ENCODE measurements at places on chromosomes 12 and 14.

DNA sequence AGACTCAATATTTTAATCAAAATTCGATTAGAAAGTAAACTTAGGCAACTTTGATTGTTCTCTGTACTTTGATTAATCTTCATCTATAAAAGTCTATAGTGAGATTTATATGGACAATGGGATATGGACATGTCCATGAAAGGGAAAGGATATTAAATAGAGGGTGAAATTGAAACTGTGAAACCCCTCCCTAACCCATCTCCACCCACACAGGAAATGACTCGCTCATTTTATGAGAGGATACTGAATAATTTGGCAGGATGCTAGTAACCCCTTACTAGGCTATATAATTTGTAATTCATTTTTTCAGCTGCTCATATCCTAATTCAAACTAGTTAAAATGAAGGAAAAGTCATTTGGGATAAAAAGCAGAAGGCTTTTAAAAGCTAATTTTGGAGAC, 328.0 kb upstream of the ATP2B1 start:
- no peak for DNase-seq

DNA sequence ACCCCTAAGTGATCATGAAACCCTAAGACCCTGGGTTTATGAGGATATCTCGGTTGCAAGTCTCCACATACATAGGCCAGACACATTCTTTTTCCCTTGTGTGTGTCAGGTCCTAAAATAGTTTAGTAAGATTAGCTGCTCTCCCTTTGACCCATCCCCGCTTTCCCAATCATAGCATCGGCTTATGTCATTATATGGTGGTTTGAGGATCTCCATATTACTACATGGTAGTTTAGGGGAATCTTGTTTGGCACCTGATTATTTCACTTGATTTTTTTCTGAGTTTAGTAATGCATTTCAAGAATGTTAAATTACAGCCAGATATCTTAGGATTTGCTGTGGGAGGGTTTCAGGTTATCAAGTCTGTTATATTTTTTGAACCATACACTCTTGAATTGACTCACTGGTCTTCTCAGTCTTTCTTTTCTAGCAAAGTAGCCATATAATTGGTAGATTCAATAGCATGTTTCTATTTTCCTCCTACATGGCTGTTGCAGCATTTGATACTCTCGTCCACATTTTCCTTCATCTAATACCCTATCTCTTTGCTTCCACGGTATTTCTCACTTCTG, 68.3 kb upstream of the TRHDE start:
- no peak for DNase-seq

- no peak for DNase-seq
Measured at GRCh38 chr12:27426743-27427487, 19.6 kb upstream of the SMCO2 start.

DNA sequence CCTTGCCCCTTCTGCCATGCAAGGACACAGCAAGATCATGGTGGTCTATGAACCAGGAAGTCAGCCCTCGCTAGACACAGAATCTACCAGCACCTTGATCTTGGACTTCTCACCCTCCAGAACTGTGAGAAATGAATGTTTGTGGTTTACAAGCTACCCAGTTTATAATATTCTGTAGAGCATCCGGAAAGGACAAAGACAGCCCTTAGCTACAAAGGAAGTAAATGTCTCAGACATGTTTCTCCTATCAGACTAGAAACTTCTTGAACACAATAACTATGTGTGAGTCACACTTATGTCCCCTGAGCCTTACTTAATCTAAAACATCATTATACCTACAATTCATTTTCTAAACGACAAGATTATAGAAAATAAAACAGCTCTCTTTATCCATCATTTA, 176.7 kb downstream of the KLHL28 start:
- DNase-seq, result no peak

DNA sequence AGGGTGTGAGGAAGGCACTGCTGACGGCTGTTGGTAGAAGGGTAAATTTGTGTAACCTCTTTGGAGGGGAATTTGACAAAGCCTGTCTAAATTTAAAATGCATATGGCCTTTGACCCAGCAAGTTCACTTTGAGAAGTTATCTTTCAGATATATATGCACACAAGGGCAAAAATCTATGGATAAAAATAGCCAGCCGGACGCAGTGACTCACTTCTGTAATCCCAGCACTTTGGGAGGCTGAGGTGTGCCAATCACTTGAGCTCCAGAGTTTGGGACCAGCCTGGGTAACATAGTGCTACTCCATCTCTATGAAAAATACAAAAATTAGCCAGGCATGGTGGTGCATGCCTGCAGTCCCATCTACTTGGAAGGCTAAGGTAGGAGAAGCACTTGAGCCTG, 13.4 kb downstream of the UBC start:
- DNase-seq, result no peak

DNA sequence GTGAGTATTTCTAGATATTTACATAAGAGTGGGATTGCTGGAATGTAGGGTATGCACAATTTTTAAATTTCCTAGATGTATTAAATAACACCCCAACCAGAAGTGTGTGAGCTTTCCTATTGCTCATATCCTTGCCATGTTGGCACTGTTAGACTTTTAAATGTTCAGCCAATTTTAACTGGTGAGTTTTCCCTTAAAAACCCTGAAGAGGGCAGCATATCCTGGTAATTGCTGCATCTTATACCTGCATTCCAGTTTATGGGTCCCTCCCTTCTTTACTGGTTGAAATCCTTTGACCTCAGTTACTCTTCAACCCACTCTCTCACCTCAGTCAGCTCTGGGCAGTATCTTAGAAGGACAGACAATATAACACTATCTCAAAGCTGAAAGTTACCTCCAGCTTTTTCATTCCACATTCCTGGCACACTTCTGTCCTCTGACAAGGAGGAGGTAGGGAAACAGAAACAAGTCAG, 270.6 kb downstream of the PAWR start:
- no peak for DNase-seq

DNA sequence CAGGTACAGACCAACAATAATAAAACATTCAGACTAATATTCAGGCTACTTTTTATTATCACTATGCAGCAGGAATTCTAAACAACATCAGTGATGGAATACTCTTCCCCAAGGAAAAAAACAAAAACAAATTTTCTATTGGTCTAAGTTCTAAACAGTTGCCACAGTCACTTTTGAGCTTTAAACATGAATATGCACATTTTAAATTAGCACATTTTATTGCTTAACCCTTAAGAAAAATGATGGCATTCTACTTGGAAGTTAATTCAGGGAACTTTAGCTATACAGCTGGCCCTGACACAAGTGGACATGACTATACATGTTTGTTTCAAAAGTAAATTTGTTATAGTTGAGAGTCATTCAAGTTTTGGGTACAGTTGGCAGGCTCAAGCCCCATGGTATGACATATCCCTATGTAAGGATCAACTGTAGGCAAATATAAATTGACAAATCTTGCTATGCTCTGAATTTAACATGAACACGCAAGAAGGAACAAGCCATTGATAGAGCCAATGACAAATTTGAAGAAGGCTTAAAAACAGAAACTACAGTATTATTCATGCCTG, 224.3 kb upstream of the AMIGO2 start:
- no peak for DNase-seq

- no peak for DNase-seq
Measured at GRCh38 chr14:64992328-64992885, 5.7 kb downstream of the FNTB start.

DNA sequence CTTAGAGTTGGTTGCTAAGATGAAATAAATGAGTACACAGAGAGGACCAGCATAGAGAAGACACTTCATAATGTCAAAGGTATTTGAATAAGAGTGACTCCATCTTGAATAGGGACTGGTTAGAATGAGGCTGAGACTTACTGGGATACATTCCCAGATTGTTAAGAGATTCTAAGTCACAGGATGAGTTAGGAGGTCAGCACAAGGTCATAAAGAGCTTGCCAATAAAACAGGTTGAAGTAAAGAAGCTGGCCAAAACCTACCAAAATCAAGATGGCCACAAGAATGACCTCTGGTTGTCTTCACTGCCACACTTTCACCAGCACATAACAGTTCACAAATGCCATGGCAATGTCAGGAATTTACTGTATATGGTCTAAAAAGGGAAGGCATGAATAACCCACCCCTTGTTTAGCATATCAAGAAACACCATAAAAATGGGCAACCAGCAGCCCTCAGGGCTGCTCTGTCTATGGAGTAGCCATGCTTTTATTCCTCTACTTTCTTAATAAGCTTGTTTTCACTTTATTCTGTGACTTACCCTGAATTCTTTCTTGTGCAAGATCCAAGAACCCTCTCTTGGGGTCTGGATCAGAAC, 8.3 kb upstream of the SERPINA1 start:
- DNase-seq, result no peak

- DNase-seq, result no peak
Measured at GRCh38 chr14:96634481-96634880, 132.3 kb downstream of the PAPOLA start.

GRCh38 chr14:67218126-67218525, 23.1 kb upstream of the PALS1 start:
- no peak for DNase-seq

DNA sequence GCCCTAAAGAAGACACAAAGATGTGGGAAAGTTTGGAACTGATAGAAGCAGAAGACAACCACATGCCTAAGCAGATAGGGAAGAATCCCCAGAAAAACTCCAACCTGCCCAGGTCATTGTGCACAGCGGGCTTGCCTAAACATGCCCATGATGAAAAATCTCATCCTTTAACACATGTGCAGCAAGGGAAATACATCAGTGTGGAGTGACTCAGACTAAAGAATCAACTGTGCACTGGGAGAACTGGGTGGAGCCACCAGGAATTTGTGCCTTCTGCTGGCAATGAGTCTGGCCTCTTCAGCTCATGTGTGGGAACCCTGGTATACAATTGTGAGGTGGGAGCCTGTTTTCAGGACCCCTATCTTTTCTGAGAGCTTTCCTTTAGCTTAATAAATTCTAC, 398.5 kb downstream of the FSCB start:
- no peak for DNase-seq

GRCh38 chr12:126493366-126494108, 1428.3 kb downstream of the AACS start:
- no peak for DNase-seq

GRCh38 chr12:104865080-104865479, 93.0 kb downstream of the SLC41A2 start:
- DNase-seq, result no peak

- DNase-seq, result no peak
Measured at GRCh38 chr12:112091563-112091962, 17.0 kb downstream of the NAA25 start.

GRCh38 chr12:89353823-89354611, 1.7 kb upstream of the DUSP6 start:
- DNase-seq, result peak; percentile 72

DNA sequence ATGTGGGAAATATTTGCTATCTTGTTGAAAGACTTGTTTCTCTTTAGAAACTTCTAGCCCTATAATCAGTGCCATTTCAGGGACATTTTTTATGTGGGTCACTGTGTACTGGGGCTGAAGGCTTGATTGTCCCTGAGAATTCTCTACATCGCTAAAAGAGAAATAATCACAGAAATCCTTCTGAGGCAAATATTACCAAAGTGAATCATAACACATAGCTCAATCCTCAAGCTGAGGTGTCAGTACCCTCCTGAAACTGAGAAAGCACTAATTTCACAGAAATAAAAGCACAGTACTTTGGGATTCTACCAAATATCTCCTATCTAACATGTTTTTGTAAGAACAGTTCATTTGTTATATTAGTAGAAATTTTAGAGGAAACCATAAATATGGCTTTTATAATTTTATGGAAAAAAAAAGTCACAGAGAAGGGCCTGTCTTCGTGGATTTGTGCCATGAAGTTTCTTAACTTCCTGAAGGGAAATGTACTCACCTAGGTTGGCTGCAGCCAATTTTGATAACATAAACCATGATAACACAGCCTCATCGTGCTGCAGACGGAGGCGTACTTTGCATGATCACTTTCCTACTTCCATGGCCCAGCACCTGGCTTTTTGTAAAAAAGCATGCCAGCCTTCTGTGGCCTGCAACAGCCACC, 163.7 kb upstream of the HIF1A start:
- DNase-seq, result no peak

DNA sequence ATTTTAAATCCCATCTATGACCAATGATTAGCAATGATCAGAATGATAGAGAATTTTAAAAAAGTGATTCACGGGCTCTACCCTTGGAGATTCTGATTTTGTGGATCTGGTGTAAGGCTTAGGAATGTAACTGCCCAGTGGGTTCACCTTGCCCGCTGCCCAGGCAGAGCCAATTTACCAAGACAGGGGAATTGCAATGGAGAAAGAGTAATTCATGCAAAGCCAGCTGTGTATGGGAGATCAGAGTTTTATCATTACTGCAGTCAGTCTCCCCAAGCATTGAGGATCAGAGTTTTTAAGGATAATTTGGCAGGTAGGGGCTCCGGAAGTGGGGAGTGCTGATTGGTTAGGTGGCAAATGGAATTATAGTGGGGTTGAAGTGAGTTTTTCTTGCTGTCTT, 480.6 kb downstream of the ATP23 start:
- no peak for DNase-seq

DNA sequence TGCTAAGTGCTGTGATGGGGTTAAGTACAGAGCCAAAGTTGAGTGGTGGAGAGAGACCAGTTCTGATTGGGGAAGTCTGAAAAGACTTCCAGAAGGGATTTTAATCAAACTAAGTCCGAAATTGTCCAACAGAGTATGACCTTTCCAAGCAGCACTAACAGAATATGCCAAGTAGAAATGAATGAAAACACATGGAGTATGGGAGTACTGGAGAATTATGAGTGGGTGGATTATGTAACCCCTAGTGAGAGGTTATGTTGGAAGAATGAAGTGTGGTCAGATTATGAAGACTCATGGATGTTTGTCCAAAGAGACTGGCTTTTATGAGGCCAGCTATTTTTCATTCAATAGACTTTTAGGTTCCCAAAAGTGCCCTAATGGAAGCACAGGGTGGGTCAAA, 94.0 kb upstream of the PLEKHA5 start:
- no peak for DNase-seq

- no peak for DNase-seq
Measured at GRCh38 chr12:63967358-63968145, 123.1 kb downstream of the SRGAP1 start.

- DNase-seq, result no peak
Measured at GRCh38 chr12:88717188-88717587, 136.9 kb upstream of the KITLG start.

DNA sequence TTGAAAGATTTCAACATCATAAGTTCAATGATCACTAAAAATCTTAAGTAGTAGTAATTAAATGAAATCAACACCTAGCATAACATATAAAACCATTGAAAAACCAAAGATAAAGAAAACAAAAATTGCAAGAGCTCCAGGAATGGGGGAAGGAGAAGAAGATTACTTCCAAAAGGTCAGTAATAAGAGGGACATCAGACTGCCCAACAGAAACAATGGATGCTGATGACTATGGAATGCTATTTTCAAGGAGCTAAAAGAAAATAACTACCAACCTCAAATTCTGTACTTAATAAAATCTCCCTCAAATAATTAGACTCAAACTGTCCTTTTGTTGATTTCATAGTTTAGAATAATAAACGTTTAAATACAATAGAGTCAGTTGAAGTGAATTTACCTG, 314.5 kb upstream of the LMO3 start:
- no peak for DNase-seq
